Epithelial cell of proximal tubule (primary cell): ENCODE measurements at places on chromosomes 2 and 18. TPM values are rescaled to one million over a fixed set of nuclear protein-coding genes. Genes with fewer than 3 reads are reported as not detected.

DNA sequence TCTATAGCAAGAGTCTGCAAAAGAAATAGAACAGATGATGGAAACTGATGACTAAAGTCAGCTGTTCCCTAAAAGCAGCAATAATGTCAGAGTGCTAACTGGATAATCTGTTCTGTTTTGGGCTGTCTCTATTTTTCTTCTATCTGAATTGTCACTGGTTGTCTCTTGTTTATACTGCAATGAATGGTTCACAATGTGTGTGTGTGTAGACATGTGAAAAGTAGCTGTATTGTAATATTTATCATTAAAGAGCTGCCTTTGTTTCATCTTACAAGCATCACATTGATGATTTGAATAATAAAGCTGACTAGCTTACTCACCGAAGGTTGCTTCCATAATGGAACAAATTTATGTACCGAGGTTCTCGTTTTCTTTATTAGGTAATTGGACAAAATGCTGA, 456.0 kb upstream of the ZEB2 start:
- DNase-seq: no peak

The CTNNA2 gene
- total RNA-seq: 0.06 and 0.36 TPM in 2 replicates

- no peak for DNase-seq
Measured at GRCh38 chr18:56522816-56523215, 115.6 kb downstream of the TXNL1 start.

The GPR45 gene
- 0.22 TPM in 1 of 2 replicates, not detected in the other for total RNA-seq

- DNase-seq: no peak
Measured at GRCh38 chr2:64582774-64583340, 58.7 kb downstream of the AFTPH start.

The LONRF2 gene
- total RNA-seq: 0.43 and 1.3 TPM in 2 replicates

DNA sequence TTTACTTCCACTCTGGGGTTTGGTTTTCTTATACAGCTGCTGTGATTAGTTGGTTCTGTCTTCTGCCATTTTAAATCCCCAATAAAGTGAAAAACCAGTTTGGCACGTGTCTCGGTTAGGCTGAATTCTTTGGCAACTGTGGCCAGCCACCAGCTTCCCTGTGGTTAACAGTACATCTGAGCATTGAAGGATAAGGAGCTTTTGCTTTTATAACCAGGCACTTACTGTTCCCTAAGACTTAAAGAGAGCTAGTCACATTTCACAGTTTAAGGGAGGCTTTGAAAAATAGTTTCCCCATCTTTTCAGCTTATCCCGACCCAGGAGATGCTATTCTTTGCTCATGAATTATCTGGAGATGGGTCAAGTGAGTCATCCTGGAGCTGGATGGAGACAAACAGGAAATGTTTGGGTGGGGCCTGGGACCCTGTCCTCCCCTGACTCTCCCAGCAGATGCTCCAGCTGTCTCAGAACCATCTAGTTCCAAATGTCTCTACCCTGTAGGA, 57.3 kb upstream of the EML6 start:
- DNase-seq: no peak

GRCh38 chr2:128474036-128474955, 155.6 kb upstream of the HS6ST1 start:
- no peak for DNase-seq

- DNase-seq: no peak
Measured at GRCh38 chr2:45274250-45274926, 265.1 kb upstream of the SIX2 start.

The RIT2 gene
- total RNA-seq: not detected in 2 replicates

The SKOR2 gene
- total RNA-seq: not detected in 2 replicates

- DNase-seq: no peak
Measured at GRCh38 chr2:38524580-38524979, 78.1 kb downstream of the HNRNPLL start.

- DNase-seq: no peak
Measured at GRCh38 chr2:127655209-127656073, 9.5 kb downstream of the GPR17 start.

GRCh38 chr2:82062463-82062862, 1757.9 kb upstream of the LRRTM1 start:
- no peak for DNase-seq

GRCh38 chr2:177272765-177273164, 8.2 kb upstream of the NFE2L2 start:
- DNase-seq: no peak

DNA sequence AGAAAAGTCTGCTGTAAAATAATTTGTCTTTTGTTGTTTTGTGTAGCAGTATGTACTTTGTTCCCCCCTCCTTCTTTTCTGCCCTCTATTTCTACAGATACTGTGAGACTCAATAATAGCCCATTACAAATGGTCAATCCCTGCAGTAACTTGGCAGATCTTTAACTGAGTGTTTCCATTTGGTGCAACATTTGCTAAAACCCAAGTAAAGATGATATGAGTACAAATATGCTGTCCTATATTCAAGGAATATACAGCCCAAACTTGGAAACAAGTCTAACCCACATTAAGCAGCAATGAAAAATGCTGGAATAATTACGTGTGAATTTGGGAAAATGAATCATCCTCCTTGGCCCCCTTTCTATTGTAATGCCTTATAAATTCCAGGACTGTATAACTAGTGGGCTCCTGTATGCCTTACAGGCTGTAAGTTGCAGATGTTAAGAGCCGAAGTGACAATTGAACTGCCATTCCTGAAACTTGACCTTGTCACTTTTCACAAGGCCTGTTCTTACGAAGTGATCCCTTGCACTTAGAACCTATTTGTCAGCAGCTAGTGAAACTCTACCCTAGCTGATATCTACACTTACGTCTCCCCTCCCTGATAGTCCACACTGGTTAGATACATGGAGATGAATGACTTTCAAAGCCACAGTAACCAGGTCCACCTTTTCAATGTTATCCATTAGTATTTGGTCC, 104.9 kb downstream of the IRS1 start:
- DNase-seq: no peak

The HOXD8 gene
- 18.0 and 26.5 TPM in 2 replicates for total RNA-seq

The M1AP gene
- total RNA-seq: 1.7 and 2.5 TPM in 2 replicates

GRCh38 chr2:234446404-234447076, 50.3 kb downstream of the ARL4C start:
- no peak for DNase-seq

DNA sequence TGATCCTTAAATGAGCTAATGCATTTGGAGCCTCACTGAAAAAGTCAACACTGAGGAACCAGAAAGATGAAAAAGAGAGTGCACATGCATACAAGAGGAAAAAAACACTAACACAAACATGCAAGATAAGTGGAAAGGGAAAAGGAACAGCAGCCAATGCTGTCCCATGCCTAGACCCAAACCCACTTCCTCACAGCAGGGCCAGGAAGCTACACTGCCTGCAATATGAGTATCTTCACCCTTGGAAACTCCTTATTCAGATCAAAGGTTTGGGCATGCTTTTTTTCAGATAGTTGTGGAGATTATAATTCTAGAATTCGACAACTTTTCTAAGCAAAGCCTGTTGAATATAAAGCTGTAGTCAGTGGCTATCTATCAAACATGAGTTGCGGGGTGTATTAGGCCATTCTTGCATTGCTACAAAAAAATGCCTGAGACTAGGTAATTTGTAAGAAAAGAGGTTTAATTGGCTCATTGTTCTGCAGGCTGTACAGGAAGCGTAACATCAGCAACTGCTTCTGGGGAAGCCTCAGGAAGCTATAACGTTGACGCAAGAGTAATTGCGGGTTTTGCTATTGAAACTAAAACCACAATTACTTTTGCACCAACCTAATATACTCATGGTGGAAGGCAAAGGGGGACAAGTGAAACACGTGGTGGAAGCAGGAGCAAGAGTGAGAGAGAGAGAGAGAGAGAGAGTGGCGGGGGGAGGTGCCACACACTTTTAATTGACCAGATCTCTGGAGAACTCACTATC, 138.2 kb downstream of the MBD2 start:
- DNase-seq: no peak

- no peak for DNase-seq
Measured at GRCh38 chr2:23427350-23427749, 42.4 kb downstream of the KLHL29 start.

DNA sequence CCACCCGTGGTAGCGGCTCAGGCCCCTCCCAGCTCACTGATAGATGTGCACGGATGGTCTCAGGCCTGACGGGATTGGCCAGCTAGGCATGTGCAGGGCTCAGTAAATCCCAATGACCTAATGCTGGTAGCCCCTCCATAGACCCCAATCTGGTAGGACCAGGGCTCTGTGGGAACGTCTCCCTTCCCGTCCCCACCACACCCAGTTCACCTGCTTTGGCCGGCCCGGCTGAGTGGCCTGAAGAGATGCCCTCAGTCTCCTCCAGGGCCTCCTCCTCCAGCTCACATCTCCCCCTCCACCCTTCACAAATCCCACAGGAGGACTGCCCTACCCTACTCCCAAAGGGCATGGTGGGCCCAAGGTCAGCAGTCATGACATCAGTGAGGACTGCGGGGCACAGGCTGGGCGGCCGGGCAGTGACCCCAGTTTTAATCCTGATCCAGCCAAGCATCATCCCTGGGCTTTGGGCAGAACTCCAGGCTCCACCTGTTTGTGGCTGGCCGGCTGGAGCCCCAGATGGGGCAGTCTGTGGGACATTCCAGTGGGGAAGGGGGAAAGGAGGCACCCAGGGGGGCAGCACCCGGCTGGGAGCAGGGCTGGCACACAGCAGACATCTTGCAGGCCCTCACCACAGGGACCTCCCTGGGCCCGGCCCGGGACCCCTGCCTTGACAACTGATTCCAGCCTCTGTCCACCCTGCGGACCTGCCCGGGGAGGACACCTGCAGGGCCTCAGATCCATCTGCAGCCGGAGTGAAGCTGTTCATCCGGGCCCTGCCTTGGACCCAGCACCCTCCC, 2.3 kb downstream of the KIF1A start:
- no peak for DNase-seq

DNA sequence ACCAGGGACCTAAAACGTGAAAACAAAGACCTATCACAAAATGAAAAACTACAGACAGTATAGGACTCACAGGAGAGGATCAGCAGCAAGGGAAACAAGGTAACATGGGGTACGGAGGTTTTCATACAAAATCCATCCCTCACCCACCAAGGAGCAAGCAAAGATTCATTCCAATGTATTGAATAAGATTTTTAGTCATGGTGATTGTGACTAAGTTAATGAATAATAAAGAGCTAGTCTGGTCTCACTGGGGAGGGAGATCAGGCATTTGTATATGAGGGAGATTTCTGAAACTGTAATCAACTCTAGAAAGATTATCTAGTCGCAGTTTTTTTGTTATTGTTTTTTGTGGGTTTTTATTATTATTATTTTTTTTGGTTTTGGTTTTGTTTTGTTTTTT, 336.5 kb upstream of the MMADHC start:
- DNase-seq: peak; percentile 59

The AGXT gene
- not detected in 2 replicates for total RNA-seq

GRCh38 chr2:60140185-60140584, 413.3 kb downstream of the BCL11A start:
- no peak for DNase-seq

The TTN gene
- total RNA-seq: 0.12 TPM in 1 of 2 replicates, not detected in the other

- DNase-seq: no peak
Measured at GRCh38 chr2:117976581-117976980, 37.3 kb downstream of the CCDC93 start.

- DNase-seq: peak; percentile 15
Measured at GRCh38 chr2:240513549-240514287, 44.1 kb downstream of the ANKMY1 start.
